ENCODE measurements at places on chromosomes 7 and 10.
A peak's percentile ranks its signal among the peaks of the same experiment; 100 is the strongest.

DNA sequence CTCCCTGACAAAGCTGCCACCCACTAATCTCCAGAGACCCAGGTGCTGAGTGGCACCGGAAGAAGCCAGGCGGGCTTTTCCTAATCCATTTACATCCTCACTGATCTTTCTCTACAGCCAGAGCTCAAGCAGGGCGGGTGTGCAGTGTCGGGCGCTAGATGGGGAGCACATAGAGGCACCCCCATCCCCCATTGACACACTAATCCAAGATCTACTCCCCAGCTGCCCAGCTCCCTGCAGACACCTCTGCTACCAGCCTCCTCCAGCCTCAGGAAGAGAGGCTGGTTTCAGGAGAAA is 22.2 kb downstream of the FRMPD2 start:
- no peak for DNase-seq

- DNase-seq = no peak
These were observed 181.3 kb downstream of the CHN2 start for GRCh38 chr7:29375641-29376562.

DNA sequence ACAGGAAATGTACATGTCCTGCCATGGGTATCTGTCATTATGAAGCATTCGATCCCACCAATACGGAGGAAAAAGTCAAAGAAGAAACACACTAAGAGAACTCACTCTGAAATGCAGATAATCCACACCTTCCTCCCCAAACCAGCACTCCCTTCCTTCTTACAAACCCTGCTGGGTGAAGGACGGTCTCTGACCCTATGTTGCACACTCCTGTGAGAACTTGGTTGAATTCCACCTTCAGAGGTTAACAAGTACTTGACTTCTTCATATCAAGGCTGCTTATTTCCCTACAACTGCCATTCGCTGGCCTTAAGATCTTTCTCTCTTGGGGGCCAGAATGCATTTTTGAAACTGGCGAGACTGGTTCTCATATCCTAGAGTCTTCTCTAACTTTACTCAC is 16.6 kb downstream of the YWHAG start:
- no peak for DNase-seq

- no peak for DNase-seq
These were observed 6.5 kb upstream of the TSPAN13 start for GRCh38 chr7:16747102-16747501.

DNA sequence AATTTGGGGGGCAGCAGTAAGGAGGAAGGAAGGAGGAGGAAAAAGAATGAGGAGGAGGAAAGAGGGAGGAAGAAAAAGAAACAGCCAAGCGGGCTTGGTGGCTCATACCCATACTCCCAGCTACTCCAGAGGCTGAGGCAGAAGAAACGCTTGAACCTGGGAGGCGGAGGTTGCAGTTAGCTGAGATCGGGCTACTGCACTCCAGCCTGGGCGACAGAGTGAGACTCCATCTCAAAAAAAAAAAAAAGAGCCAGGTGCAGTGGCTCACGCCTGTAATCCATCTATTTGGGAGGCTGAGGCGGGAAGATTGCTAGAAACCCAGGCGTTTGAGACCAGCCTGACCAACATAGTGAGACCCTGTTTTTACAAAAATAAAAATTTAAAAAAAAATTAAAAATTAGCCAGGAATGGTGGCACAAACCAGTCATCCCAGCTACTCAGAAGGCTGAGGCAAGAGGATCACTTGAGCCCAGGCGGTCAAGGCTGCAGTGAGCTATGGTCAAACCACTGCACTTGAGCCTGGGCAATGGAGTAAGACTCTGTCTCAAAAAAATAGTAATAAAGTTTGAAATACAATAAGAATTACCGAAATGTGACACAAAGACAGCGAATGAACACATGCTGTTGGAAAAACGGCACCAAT is 14.1 kb upstream of the CRCP start:
- no peak for DNase-seq

DNA sequence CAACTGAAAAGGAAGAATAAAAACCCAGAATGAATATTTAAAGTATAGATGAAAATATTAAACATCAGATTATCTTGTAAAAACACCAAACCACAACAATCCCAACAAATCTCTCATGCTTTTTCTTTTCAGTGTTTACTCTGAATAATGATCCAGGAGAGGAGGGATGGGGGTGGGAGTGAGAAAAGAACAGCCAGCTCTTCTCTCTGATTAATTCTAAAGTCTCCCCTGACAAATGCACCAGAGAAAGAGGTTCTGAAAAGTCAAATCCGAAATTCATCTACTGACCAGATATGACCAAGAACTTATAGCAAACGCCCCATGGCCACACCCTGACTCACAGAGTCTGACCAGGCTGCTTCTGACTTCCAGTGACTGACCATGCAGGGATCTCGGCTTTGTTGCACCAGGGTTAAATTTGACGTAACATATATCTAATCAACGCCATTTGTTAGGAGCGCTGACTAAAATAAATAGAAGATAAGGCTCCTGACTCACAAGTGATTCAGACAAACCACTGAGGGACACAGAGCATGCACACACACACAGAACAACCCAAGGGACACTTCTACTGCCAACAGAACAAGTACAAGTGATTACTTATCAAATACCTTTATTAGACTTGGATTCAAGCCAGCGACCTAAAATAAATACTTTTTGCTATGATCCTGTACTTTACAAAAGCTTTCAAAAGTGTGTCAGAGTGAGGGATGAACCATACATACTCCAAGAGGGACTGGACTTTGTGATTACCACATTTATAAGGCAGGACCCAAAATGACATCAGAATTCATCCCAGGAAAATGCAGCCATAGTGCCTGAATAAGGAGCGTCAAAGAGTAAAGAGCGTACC is 9.3 kb upstream of the SPOCK2 start:
- DNase-seq = peak; percentile 51

GRCh38 chr7:35630024-35630972 is 64.6 kb downstream of the HERPUD2 start:
- DNase-seq = peak; percentile 21

GRCh38 chr7:78020136-78020873 is 221.7 kb downstream of the PHTF2 start:
- peak; percentile 62 for DNase-seq

GRCh38 chr7:158609313-158609974 is 21.8 kb upstream of the PTPRN2 start:
- DNase-seq = no peak

DNA sequence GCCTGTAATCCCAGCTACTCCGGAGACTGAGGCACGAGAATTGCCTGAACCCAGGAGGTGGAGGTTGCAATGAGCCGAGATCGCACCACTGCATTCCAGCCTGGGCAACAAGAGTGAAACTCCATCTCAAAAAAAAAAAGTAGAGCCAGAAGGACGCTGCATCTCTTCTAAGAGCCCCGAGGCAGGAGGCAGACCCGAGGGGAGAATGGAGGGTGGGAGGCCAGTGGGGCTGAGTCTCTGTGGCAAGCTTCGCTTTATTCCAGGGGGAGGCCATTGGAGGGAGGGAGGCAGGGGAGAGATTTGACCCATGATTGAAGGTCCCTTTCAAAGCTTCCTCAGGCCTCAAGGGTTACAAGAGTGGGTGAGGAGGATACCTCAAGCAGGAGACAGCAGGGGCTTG is 18.7 kb downstream of the TTYH3 start:
- no peak for DNase-seq

- no peak for DNase-seq
These were observed 2.8 kb downstream of the GIMAP8 start for GRCh38 chr7:150453181-150453580.
